ENCODE measurements at places on chromosomes 1 and 21.

DNA sequence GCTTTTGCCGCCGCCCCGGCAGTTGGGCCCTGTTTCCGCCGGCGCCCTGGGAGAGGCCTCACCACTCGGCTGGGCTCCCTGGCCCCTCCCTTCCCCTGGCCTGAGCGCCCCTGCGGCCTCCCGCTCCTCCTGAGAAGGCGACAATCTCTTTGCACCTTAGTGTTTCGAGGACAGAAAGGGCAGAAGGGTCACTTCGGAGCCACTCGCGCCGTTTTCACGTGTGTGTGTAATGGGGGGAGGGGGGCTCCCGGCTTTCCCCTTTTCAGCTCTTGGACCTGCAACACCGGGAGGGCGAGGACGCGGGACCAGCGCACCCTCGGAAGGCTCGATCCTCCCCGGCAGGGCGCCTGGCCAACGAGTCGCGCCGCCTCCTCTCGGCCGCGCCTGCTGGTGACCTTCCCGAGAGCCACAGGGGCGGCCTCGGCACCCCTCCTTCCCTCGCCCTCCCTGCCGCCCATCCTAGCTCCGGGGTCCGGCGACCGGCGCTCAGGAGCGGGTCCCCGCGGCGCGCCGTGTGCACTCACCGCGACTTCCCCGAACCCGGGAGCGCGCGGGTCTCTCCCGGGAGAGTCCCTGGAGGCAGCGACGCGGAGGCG, 432 bp upstream of the SIM2 start:
- no peak for DNase-seq

- peak; percentile 86 for DNase-seq
These were observed 62.4 kb downstream of the CD247 start for GRCh38 chr1:167455786-167456446.

- DNase-seq: no peak
These were observed 17.8 kb upstream of the HSD17B7 start for GRCh38 chr1:162772571-162773154.

GRCh38 chr21:40547906-40548513, 298.9 kb downstream of the DSCAM start:
- no peak for DNase-seq

GRCh38 chr1:44220001-44220751, 6.9 kb downstream of the DMAP1 start:
- DNase-seq: no peak

GRCh38 chr21:28944296-28944695, 48.4 kb downstream of the LTN1 start:
- no peak for DNase-seq

DNA sequence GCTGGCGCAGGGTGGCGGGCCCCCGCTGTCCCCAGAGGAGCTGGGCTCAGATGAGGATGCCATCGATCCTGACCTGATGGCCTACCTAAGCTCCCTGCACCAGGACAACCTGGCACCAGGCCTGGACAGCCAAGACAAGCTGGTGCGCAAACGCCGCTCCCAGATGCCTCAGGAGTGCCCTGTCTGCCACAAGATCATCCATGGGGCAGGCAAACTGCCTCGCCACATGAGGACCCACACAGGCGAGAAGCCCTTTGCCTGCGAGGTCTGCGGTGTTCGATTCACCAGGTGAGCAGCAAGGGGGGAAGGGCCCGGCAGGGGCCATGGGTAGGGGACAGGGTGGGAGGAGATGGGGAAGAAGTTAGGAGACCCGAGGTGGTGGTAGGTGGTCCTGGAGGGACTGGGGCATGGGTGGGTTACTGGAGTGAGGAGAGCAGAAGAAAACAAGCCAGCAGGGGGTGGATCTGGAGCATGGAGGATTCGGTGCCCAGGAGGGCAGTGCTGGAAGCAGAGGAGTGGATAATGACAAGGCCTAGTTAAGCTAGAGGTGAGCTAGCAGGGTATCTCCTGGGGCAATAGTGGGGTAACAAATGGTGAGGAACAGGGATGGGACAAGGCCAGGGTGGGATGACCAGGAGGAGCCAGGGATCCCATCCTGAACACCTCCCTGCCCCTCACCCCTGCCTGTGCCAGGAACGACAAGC, 13.1 kb downstream of the ZBTB7B start:
- DNase-seq: peak; percentile 18

GRCh38 chr21:37700641-37701202, 215.5 kb downstream of the KCNJ6 start:
- peak; percentile 20 for DNase-seq

DNA sequence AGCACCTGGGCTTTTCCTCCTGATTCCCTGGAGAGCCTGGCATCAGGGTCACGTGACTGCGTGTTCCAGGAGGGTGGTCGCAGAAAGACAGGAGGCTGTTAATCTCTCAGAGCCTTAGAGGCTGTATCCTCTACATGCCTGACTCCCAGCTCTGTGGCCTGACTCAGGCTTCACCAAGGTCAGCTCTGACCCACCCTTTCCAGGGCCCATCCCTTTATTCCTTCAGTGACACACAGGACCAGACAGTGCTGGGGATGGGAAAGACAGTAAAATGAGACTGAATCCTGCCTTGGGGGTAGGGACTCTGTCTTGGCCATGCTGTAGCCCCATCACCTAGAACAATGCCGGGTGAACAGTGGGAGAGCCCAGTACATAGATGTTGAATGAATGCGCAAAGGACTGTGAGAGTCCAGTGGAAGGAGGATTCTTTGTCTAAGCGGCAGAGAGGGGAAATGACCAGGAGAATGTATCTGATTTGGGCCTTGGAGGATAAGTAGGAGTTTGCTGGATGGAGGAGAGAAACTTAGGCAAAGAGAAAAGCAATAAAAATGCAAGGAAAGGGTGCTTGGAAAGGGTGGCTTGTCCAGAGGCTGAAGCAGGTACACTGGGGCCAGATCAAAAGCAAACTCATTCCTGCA, 33.0 kb downstream of the EPHX1 start:
- DNase-seq: no peak

DNA sequence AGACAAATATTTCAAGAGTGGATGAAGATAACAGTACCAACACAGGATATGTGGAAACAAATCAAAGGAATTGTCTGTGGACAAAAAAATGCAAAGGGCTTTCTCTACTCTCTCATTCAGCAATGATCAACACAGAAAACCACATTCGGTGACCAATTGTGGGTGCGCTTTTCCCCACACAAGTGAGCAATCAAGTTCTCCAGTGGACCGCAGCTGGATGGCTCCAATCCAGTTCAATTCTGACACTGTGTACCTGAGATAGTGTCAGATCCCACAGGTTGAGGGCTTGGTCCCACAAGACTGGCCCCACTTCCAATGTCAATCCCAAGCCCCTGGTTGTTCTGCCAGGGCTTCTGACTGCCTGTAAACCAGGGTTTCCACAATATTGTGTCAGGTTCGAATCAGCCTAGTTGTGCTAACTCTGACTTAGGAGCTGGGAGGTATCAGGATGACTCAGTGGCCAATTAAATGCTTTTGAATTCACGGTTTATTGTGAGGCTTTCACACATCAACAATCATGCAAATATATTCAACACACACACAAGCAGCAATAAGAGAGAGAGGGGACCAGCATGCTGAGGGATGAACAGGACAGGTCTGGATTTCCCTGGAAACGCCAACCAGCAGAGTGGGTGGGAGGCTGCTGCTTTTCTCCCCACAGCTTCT, 87.0 kb upstream of the BTG3 start:
- DNase-seq: no peak

- no peak for DNase-seq
These were observed 39.5 kb upstream of the PTBP2 start for GRCh38 chr1:96682056-96682455.

DNA sequence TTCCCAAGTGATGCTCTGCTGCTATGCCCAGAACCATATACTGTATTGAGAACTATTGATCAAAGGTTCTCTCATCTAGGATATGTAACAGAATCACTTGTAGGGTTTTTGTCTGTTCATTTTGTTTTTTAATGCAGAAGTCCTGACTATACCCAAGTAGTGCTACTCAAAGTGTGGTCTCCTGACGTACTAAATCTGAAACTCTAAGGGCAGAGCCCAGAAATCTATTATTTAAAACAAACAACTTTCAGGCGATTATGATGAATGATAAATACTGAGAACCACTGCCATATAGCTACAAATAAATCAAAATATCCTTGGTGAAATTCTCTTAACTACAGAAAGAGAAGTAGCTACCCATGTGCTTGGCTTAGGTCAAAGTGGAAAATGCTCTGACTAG, 10.1 kb downstream of the ZZZ3 start:
- no peak for DNase-seq

GRCh38 chr1:118841521-118841920, 146.6 kb downstream of the TBX15 start:
- no peak for DNase-seq

DNA sequence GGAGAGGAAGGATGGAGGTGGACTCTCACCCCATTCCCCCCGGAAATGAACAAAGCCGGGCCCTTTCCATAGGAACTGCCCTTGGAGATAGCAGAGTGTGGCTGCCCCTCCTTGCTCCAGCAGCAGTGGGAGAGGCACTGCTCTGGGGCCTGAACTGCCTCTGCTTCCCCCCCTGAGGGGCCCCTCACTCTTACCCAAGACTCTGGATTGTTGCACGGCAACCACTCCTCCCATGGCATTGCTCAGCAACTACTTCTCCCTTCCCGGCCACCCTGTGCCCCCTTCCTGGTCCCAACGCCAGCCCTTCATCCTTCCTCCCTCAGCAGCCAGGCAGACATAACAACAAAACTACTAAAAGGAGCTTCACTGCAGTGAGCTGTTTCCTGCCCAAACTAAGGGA, 3.0 kb upstream of the ACKR1 start:
- no peak for DNase-seq

DNA sequence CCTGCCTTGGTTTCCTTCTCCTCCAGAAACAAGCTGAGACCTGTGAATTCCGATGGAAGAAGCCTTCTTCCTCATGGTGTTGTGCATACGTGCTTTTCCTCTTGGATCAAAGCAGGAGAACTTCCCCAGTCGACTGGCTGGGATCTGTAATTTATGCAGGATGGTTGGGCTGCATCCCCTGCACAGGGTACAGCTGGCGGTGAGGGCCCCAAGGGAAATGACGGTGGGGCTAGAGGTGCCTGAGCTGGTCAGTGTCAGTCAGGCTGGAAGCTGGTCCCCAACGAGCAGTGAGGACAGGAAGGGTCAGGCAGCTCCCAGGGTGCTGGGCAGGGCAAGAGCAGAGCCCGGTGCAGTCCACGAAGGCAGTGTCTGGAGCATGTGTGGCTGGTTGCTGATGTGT, 106.7 kb downstream of the CNIH3 start:
- DNase-seq: no peak

- DNase-seq: no peak
These were observed 19.0 kb downstream of the CLCA1 start for GRCh38 chr1:86487811-86488141.
